Activated T-helper 1 cell treated with Interleukin-2 at 50 U/mL for 16 hours (primary cell): ENCODE measurements at places on chromosomes 7 and 10.

DNA sequence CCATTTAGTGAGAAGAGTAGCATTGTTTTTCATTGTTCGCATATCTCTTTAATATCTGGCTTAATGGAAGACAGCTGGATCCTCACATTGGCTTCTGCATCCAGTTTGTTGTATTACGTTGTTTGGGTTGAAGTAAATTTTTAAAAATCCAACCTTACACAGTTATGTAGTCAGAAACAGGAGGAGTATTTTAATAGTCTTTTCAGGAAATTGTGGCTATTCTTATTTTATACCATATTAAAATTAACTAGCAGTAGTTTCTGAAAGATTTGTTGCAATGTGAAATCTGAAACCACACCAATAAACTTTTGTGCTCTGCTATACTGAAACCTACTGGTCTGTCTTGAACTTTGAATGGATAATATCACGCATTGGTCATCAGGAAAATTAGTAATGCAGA is 27.9 kb downstream of the MYPN start:
- DNase-seq = no peak

DNA sequence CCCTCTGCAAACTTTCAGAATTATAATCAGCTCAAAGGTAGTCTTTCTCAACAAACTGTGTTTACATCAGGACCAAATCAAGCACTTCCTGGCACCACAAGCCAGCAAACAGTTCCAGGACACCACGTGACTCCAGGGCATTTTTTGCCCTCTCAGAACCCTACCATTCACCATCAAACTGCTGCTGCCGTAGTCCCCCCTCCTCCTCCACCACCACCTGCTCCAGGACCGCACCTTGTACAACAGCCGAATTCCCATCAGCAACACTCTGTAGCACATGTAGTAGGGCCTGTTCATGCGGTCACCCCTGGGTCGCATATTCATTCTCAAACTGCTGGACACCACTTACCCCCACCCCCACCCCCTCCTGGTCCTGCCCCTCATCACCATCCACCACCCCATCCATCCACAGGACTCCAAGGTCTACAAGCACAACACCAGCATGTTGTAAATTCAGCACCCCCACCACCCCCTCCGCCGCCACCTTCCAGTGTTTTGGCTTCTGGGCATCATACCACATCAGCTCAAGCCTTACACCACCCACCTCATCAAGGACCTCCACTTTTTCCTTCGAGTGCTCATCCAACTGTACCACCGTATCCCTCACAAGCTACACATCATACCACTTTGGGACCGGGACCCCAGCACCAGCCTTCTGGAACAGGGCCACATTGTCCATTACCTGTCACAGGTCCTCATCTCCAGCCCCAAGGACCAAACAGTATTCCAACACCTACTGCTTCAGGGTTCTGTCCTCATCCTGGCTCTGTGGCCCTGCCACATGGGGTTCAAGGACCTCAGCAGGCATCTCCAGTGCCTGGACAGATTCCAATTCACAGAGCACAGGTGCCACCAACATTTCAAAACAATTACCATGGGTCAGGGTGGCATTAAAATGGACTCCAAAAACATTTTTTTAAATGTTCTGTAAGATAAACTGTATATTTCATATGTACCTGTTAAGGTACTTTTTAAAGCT is 98.7 kb downstream of the KMT2E start:
- DNase-seq = no peak

- DNase-seq = no peak
Observed at GRCh38 chr7:105853931-105854419, 22.4 kb downstream of the ATXN7L1 start.

DNA sequence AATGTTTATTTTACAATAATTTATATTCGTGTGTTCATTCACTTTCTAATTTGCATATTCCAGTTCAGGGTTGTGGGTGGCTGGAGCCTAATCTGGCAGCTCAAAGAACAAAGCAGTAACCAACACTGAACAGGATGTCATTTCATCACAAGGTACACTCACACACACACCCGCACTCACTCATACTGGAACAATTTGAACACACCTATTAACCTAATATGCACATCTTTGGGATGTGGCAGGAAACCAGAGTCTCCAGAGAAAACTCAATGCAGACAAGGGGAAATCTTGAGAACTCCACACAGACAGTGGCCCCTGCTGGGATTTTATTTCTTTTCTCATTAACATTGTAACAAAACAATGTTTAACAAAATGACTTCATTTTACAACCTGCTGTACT is 97.4 kb downstream of the TWIST1 start:
- no peak for DNase-seq

DNA sequence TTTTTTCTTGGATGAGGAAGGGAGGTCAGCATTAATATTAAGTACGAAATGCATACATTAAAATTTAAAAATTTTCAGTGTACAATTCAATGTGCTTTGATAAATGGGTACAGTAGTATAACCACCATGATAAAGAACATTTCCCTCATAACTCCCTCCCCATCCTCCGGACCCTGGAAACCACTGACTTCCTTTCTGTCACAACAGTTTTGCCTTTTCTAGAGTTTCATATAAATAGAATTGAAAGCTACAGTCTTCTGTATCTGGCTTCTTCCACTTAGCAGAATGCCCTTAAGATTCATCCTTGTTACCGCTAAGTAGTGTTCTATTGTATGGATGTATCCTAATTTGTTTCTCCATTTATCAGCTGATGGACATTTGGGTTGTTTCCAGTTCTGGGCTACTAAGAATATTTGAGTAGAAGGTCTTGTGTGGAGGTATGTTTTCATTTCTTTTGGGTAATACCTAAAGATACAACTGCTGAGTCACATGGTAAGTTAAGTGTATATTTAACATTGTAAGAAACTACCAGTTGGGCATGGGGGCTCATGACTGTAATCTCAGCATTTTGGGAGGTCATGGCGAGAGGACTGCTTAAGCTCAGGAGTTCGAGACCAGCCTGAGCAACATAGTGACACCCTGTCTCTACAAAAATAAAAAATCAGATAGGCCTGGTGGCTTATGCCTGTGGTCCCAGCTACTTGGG is 30.8 kb downstream of the ABI1 start:
- no peak for DNase-seq

DNA sequence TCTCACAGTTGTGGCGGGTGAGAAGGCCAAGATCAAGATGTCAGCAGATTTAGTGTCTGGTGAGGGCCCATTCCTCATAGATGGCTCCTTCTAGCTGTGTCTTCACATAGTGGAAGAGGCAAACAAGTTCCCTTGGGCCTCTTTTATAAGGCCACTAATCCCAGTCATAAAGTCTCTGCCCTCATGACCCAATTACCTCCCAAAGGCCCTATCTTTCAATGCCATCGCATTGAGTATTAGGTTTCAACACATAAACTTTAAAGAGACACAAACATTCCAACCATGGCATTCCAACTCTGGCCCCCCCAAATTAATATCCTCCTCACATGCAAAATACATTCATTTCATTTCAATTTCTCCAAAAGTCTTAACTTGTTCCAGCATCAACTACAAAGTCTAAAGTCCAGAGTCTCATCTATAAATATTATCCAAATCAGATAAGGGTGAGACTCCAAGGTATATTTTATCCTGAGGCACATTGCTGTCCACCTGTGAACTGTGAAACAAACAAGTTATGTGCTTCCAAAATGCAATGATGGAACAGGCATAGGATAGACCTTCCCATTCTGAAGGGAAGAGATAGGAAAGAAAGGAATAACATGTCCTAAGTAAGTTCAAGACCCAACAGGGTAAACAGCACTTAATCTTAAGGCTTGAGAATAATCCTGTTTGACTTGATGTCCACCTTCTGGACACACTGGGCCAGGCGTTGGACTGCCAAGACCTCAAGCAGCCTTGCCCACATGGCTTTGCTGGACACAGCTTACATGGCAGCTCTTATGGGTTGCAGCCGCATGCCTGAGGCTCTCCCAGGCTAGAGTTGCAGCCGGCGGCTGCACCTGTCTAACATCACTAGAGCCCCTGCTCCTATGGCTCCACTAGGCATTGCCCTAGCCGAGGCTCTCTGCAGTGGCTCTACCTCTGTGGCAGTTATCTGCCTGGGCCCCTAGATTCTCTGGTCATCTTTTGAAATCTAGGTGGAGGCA is 312.8 kb downstream of the TNS3 start:
- no peak for DNase-seq

DNA sequence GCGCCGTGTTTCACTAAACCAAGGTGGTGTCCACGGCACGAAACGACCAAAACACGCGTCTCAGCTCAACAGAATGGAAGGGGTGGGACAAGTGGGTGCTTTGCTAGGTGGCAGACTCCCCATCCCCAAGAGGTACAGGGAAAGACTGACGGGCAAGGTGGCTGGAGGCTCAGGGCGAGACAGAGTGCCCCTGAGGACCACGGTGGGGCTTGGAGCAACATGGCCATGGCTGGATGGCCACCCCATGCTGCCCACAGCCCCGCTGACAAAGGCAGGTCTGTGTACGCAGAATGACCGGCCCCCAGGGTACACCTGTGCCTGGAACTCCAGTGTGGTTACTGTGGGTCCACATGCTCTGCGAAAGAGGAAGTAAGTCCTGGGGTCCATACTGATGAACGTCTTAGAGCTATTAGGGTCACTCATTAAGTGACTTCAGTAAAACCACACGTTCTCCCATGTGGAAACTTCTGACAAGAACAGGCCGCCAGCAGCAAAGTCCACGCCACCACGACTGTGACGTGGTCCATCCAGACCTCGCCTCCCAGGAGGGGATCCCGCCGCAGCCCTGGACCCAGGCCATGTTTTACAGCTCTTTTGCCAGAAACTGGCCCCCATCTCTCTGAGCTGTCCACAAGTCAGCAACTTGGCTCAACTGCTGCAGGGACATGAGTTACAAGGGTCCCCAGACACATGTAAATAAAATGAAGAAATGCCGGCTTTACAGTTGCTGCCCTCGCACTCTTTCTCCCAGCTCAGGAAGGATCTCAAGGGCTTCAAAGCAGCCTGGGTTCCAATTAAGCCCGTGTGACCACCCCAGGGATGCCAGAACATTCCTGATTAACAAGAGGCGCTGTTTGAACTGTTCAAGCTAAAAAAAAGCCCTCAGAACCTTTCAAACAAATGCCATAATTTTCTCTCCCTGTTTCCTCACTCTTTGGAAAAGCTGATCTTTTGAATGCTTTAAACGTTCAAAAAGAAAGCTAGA is 66.8 kb downstream of the MAD1L1 start:
- DNase-seq = no peak

GRCh38 chr7:23287612-23288011 is 11.5 kb upstream of the MALSU1 start:
- DNase-seq = no peak

- DNase-seq = no peak
Observed at GRCh38 chr10:7480742-7481367, 70.0 kb upstream of the SFMBT2 start.

DNA sequence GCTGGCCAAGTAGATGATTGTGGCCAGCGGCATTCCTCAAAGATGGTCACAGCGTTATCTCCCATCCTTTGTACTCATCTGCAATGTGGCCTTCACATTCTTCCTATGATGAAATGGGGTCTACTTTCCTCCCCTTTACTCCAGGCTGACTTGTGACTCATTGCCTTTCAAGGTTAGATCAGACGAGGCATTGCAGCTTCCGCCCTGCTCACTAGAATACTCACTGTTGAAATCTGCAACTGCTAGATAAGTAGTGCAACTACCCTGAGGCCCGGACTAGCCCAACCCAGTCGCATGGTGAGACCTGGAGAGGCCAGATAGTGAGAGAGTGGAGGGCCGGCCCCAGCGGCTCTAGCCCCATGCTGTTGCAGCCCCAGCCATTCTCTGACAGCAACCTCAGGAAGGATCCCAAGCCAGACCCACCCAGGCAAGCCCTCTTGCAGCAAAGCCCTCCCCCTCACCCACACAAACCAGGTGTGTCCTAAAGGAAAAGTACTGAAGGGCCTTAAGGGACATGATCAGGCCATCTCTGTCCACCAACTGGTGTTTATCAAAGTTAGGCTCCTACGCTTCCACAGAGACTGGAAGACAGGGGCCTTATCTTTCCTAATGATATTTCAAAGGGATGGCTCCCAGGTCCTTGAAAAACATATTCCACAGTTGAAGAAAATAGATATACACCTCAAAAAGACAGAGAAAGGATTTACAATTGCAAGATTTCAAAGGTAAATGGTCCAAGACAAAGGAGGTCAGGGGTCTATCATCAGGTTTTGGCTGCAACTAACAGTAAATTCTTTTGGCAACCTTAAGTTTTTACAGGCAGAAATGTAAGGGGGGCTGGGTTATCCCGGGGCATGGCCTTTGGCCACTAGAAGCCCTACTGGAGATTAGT is 107.2 kb upstream of the TRIM24 start:
- DNase-seq = no peak

GRCh38 chr7:27062946-27063345 is 32.9 kb downstream of the HOXA1 start:
- no peak for DNase-seq

DNA sequence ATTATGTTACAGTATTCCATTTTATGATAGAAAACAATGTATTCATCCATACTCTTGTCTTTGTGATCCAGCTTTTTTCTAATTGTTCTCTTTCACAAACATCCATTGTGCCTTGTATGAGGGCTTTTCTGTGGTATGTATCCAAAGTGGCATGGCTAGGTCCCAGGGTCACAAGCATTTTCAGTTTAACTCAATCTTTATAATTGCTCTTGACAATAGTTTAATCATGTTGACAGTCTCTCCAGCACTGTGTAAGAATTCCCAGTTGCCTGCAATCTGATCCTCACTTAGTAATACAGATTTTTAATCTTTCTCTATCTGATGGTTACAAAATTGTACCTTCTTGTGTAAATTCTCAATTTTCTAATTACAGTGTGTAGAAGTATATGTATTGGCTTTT is 533.4 kb downstream of the NEBL start:
- DNase-seq = no peak

DNA sequence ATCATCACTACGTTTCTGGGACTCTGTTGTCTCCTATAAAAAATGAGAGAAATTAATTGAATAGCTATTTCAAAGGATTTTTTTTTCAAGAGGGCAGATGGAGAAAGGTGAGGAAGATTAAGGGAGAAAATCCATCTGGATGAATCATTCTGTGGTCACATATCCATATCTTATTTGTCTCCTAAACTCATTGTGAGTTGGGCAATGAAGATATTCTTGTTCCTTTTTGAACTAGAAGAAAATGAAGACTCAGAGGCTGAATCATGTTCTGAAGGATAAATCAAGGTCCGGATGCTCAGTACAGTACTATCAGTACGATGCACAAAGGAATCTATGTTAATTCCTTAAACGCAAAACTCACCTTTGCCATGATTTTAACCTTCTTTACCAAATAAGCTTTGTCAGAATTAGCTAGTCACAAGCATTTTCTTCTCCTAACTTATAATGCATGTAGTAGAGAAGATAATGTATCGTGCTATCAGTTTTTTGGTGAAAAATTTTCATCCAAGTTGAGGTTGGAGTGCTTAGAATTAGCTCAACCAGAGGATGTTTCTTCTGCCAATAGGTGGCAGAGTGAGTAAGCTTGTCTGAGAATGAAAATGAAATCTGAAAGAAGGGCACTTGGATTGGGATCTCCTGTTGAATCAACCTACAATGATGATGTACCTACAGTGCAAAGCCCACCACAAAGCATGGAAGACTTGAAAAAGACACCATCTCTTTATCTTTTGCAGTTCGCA is 446.9 kb downstream of the KIF20B start:
- no peak for DNase-seq

- DNase-seq = no peak
Observed at GRCh38 chr10:49465736-49466135, 69.8 kb upstream of the DRGX start.

- DNase-seq = peak; percentile 53
Observed at GRCh38 chr7:26199301-26200037, 1.1 kb downstream of the HNRNPA2B1 start.

GRCh38 chr7:98869027-98869596 is 702 bp downstream of the TMEM130 start:
- no peak for DNase-seq
